ENCODE measurements at places on chromosomes 1 and 21. TPM values are rescaled to one million over a fixed set of nuclear protein-coding genes. Genes with fewer than 3 reads are reported as not detected.

DNA sequence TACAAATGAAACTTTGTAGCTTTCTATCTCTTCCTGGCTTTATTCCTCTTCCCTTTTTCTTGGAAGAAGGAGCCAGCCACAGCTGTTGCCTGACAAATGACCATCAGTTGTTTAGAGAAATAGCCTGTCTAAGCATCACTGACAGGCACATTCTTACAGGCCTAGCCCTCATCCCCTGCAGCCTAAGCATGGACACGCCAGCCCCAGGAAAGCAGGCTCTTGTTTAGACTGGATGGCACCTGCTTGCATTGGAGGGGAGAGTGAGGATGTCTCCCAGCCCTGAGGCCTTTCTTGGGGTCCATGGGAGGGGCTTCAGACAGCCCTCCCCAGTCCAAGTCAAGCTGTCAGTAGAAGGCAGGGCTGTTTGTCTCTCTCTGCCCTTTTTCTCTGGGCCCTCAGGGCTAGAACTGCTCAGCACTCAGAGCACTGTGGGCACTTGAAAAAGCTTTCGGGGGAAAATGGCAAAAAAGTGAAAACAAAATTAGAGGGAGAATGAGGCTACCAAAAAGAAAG lies 282.5 kb upstream of the PLXNA2 start:
- DNase-seq, result peak; percentile 70

GRCh38 chr1:84918726-84919336 lies 25.8 kb upstream of the LPAR3 start:
- DNase-seq, result no peak

DNA sequence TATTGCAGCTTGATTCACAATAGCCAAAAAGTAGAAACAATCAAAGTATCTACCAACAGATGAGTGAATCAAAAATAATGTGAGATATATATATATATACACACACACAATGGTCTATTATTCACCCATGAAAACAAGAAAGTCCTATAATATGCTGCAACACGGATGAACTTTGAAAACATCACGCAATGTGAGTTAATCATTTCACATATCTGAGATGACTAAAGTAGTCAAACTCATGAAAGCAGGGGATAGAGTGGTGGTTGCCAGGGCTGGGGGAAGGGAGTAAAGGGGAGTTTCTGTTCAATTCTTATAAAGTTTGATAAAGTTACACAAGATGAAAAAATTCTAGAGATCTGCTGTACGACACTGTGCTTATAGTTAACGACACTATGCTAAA lies 1234.8 kb downstream of the MRPL39 start:
- DNase-seq, result no peak

- DNase-seq, result no peak
Observed at GRCh38 chr1:12314333-12314903, 84.6 kb downstream of the VPS13D start.

DNA sequence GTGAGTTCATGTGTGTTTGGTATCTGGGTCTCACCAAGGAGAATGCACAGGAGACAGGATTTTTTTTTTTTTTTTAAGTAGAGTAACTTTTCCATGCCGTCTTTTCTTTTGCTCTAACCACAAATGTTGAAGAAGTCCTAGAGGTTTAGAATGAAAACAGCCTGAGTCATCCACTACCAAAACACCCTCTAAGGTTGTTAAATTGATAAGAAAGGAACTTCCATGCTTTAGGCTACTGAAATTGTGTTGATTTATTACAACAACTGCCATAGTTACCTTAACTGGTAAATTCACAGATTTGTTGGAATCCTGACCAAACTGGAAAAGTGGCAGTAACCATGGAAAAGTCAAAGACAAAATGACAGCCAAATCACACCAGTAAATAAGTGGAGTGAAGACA lies 375.6 kb downstream of the AMY1C start:
- no peak for DNase-seq

- DNase-seq, result no peak
Observed at GRCh38 chr1:241836941-241837340, 11.1 kb upstream of the EXO1 start.

DNA sequence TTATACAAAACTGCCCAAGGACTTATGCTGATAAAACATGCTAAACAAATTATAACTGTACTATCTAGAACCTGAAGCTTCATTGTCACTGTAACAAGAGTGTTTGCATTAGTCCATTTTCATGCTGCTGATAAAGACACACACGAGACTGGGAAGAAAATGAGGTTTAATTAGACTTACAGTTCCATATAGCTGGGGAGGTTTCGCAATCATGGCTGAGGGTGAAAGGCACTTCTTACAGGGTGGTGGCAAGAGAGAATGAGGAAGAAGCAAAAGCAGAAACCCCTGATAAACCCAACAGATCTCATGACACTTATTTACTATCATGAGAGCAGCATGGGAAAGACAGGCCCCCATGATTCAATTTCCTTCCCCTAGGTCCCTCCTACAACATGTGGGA lies 100.4 kb downstream of the SPATA6 start:
- no peak for DNase-seq

DNA sequence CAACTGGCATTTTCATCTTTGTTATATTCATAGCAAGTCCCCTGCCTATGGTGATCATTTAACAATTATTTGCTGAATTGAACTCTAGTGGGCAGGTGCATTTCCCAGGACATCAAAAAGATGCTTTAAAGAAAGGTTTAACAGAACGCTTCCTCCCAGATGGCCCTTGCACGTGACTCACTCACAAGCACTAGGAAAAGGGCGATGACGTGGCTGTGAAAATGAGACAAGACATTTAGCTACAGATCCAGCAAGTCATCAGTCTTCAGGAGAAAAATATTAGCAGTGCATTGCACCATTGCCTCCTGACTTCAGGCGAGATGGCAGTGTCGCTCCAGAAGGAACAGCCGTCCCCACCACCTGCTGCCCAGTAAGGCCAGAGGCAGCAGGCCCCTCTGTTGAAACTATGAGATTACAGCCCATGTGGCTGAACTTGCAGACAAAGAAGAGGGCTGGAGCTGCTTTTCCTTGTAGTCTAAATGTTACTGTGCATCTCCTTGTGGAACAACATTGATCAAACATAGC lies 37.2 kb downstream of the DSCAM start:
- DNase-seq, result no peak

- DNase-seq, result no peak
Observed at GRCh38 chr1:240247899-240248298, 156.2 kb downstream of the FMN2 start.

DNA sequence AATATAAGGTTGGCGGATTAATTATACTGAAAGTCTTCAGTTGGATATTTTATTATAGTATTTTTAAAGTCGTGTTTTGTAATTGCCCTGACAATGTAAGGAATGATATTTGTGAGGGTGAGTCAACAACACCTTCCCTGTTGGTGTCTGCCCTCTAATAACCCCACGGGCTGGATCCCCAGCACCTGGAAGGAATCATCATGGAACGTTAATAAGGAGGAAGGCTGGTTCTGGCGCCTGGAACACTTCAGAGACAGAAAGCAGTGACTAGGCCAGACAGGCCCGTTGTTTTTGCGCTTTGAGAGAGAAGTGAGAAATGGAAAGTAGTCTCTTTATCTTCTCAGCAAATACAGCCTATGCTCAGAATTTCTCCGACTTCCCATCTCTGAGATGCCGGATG lies 31.6 kb downstream of the TEX35 start:
- DNase-seq, result peak; percentile 37

LAPTM5 gene
- total RNA-seq, result 39.8 TPM

LHX4 gene
- total RNA-seq, result 0.98 TPM

PDPN gene
- 43.7 TPM for total RNA-seq
